ENCODE measurements at places on chromosomes 6 and 20.

DNA sequence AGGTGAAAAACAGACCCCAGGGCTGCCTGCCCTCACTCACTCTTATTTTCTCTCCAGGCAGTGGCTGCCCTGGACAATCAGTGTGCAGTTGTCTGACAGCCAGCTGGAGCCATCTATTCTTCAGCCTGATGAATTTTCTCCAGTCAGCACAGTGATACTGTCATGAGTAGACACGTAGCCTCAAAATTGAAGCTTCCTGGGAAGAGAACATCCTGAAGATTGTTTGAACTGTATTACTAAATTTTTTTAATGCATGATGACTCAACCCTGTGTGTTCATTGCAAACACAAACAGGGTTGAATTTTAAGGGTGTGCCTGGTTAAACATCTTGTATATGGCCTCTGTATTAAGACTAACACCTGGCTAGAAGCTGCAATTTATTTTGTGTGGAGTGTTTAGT, 49.8 kb upstream of the STXBP5 start:
- no peaks in the 10 kb centered on the region for H3K27me3 ChIP-seq
- H3K4me1 ChIP-seq, result peaks cover 16% of the 10 kb centered on the region
- no peak overlapping the region for H3K4me3 ChIP-seq
- peak; percentile 84 for DNase-seq
- H3K27ac ChIP-seq, result no peak overlapping the region
- no peaks in the 10 kb centered on the region for H3K36me3 ChIP-seq

GRCh38 chr6:163580311-163581030, 166.0 kb downstream of the QKI start:
- no peak overlapping the region for H3K27ac ChIP-seq
- H3K4me1 ChIP-seq, result peaks cover 17% of the 10 kb centered on the region
- no peak overlapping the region for H3K4me3 ChIP-seq

GRCh38 chr20:43680981-43681380, 14.1 kb downstream of the MYBL2 start:
- no peaks in the 10 kb centered on the region for H3K27me3 ChIP-seq
- H3K4me3 ChIP-seq, result no peak overlapping the region
- DNase-seq, result peak; percentile 55

DNA sequence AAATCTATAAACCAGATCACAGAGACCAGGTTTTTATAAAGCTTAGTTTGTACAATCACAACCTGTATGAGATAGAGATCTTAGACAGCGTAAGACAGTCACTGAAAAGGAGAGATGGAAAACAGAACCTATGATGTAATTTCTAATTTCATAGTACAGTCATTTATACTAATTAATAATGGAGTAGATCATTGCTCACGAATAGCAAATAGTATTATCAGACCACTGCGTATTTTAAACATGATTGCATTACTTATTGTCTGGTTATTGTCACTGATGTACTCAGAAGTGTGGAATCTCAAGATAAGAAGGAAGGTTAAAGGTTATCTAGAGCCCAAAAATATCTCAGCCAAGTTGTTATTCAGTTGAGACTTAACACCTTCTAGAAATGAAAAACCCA, 115.6 kb downstream of the KHDC1L start:
- no peaks in the 10 kb centered on the region for H3K27me3 ChIP-seq
- peak; percentile 7 for DNase-seq
- no peak overlapping the region for H3K27ac ChIP-seq
- no peak overlapping the region for H3K4me3 ChIP-seq

DNA sequence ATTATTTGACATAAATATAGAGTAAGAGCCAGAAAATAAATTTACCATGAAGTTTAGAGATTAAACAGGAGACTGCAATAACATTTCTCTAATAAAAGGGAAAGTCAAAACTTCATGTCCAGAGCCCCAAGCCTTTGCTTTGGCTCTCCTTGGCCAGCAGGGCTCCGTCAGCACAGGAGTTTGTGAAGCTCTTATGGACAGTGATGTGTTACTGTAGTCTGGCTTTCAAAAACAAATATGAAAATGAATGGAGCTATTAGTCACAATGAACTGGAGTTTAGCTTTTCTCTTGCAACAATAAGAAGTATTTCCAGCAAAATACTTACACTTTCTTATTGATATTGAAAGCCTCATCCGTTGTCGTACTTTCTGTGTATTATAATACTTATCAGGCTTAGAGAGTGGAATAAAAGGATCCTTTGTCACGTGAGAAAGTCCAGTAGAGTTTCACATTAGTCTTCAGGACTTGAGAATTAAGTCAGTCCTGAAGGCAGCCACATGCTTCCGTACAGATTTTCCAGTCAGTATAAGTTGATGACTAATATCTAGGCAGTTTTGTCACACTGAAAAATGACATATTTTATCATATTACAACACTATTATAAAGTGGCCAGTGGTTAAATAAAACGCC, 117.0 kb upstream of the PRL start:
- H3K36me3 ChIP-seq, result no peaks in the 10 kb centered on the region
- no peak overlapping the region for H3K4me3 ChIP-seq
- no peaks in the 10 kb centered on the region for H3K27me3 ChIP-seq
- peak; percentile 32 for DNase-seq
- no peak overlapping the region for H3K27ac ChIP-seq

GRCh38 chr6:111668410-111668809, 62.7 kb upstream of the TRAF3IP2 start:
- H3K27me3 ChIP-seq, result no peaks in the 10 kb centered on the region
- peaks cover 22% of the 10 kb centered on the region for H3K4me1 ChIP-seq
- DNase-seq, result peak; percentile 31
- H3K4me3 ChIP-seq, result no peak overlapping the region
- H3K27ac ChIP-seq, result no peak overlapping the region

DNA sequence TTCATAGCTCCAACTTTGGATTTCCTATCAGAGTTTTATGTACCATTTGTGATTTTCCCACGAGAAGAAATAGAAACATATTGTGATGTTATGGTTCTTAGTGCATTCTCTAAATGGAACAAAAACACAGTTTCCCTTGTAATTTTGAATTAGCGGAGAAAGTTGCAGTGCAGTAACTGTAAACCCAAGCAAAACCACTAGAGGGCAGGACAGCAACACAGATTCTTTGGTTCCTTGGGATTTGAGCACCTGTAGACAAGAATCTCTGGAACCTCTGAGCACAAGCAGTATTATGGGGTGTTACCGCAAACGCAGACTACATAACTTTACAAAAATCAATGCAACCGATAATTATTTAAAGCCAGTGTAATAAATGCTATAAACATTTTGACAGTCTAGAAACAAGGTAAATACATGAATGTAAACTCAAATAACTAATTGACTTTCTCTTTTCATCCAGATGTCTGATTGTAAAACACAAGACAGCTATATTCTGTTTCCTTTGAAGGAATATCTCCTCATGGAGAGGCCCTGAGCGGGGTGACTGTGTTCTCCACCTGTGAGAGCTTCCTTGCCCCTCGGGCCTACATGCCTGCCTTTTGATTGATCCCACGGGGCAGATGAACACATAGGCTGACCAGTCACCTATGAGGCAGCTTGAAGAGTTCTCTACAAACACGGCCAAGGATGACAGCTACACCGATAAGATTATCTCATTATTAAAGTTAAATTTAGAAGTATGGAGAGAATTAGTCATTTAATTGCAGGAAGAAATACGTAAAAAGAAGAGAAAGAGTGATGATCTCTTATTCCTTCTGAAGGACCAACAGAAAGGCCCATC, 67.5 kb upstream of the COL21A1 start:
- DNase-seq, result peak; percentile 57
- H3K4me3 ChIP-seq, result no peak overlapping the region
- no peaks in the 10 kb centered on the region for H3K27me3 ChIP-seq
- H3K36me3 ChIP-seq, result no peaks in the 10 kb centered on the region
- H3K27ac ChIP-seq, result no peak overlapping the region

GRCh38 chr6:65157025-65157424, 550.0 kb downstream of the EYS start:
- no peak overlapping the region for H3K27ac ChIP-seq
- no peaks in the 10 kb centered on the region for H3K27me3 ChIP-seq
- no peaks in the 10 kb centered on the region for H3K36me3 ChIP-seq
- no peak overlapping the region for H3K4me3 ChIP-seq
- H3K4me1 ChIP-seq, result no peaks in the 10 kb centered on the region

- H3K27ac ChIP-seq, result no peak overlapping the region
- no peaks in the 10 kb centered on the region for H3K27me3 ChIP-seq
- H3K4me1 ChIP-seq, result no peaks in the 10 kb centered on the region
- DNase-seq, result no peak
- no peaks in the 10 kb centered on the region for H3K36me3 ChIP-seq
- H3K4me3 ChIP-seq, result no peak overlapping the region
Measured at GRCh38 chr6:156013155-156013554, 557.5 kb upstream of the NOX3 start.

GRCh38 chr6:33359331-33359730, 32.3 kb upstream of the KIFC1 start:
- no peak for DNase-seq
- H3K4me3 ChIP-seq, result no peak overlapping the region
- H3K36me3 ChIP-seq, result no peaks in the 10 kb centered on the region
- H3K27me3 ChIP-seq, result no peaks in the 10 kb centered on the region

DNA sequence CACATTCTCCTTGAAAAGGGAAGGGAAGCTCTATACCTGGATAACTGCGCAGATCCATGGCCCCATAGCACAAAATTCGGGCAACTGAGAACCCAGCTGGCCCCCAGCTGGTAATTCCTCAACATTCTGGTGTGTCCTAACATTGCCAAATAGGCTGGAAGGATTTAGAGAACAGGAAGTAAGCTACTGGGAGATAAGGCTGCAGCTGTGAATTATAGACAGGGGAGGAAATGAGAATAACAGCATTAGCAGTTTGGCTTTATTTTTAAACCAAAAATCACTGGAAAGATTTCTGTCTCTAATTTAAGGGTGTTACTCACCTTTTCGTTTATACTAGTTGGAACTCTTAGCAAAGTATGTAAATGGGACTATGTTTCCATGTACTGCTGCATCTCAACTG, 97.2 kb downstream of the TULP4 start:
- peak; percentile 48 for DNase-seq
- no peak overlapping the region for H3K4me3 ChIP-seq
- peak overlapping the region; percentile 44 for H3K27ac ChIP-seq
- no peaks in the 10 kb centered on the region for H3K36me3 ChIP-seq
- no peaks in the 10 kb centered on the region for H3K27me3 ChIP-seq

DNA sequence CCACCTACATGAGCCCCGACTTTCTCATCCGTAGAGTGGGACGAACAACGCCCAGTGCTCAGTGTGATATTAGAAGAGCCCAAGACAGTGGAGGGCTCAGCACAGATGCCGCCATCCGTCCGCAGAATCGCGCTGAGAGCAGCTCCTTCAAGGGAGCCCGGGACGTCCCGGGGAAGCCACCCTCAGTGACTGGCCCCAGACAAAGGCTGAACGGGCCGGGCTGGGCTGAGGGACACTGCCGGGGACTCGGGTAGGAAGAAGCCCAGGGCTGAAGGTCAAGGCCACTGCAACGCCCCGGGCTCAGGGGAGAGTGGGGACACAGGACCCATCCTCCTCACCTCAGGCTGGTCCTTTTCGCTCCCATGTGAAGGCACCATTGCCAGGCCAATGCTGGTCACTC, 12.8 kb upstream of the CHRNA4 start:
- no peaks in the 10 kb centered on the region for H3K4me1 ChIP-seq
- DNase-seq, result no peak
- H3K4me3 ChIP-seq, result no peak overlapping the region

GRCh38 chr20:48186915-48187314, 401.6 kb upstream of the SULF2 start:
- 0 out of 2 replicates have a peak, but pooled peaks cover 2% of the 10 kb centered on the region for H3K27me3 ChIP-seq
- H3K4me1 ChIP-seq, result no peaks in the 10 kb centered on the region
- H3K36me3 ChIP-seq, result no peaks in the 10 kb centered on the region
- no peak overlapping the region for H3K4me3 ChIP-seq
- no peak overlapping the region for H3K27ac ChIP-seq

- H3K4me1 ChIP-seq, result peaks cover 24% of the 10 kb centered on the region
- peak overlapping the region; percentile 76 for H3K4me3 ChIP-seq
- peak; percentile 88 for DNase-seq
- peaks cover 14% of the 10 kb centered on the region for H3K36me3 ChIP-seq
Measured at GRCh38 chr20:62143957-62144825, 622 bp downstream of the SS18L1 start.

DNA sequence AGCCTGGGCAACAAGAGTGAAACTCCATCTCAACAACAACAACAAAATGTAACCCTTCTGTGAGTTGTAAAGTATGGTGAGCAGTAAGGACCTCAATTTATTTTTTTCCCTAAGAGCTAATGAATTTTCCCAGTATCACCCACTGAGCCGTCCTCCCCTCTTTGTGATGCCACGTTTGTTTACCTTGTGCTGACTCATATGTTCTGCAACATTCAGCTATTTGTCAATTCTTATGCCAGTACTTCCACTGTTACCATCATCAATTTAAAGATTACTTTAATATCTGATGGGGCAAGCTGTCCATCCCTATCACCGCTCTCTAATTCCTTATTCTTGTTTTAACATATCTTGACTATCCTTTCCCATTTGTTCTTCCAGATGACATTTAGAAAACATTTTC, 37.5 kb downstream of the MAK start:
- no peaks in the 10 kb centered on the region for H3K36me3 ChIP-seq
- H3K27me3 ChIP-seq, result no peaks in the 10 kb centered on the region
- no peak overlapping the region for H3K27ac ChIP-seq
- DNase-seq, result peak; percentile 43
- no peak overlapping the region for H3K4me3 ChIP-seq
- no peaks in the 10 kb centered on the region for H3K4me1 ChIP-seq

DNA sequence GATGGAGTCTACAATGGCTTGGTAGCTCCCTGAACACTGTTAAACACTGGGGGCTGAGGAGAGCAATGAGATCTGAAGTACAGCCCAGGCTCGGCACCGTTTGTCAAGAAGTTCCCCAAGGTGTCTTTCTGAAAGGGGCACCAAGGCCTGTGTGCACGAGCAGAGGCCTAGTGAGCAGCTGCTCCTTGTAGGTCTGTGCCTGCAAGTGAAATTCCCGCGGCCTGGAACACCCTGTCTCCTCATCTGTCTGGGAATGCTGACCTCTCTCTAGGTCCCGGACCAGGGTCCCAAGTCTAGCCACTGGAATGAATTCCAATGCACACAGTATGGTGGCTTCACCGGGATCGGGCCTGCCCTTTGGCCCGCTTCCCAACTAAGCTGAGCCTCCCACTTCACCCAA, 134.8 kb downstream of the FOXC1 start:
- no peaks in the 10 kb centered on the region for H3K36me3 ChIP-seq
- H3K4me1 ChIP-seq, result no peaks in the 10 kb centered on the region
- no peaks in the 10 kb centered on the region for H3K27me3 ChIP-seq
- no peak overlapping the region for H3K4me3 ChIP-seq
- no peak overlapping the region for H3K27ac ChIP-seq
- DNase-seq, result no peak

DNA sequence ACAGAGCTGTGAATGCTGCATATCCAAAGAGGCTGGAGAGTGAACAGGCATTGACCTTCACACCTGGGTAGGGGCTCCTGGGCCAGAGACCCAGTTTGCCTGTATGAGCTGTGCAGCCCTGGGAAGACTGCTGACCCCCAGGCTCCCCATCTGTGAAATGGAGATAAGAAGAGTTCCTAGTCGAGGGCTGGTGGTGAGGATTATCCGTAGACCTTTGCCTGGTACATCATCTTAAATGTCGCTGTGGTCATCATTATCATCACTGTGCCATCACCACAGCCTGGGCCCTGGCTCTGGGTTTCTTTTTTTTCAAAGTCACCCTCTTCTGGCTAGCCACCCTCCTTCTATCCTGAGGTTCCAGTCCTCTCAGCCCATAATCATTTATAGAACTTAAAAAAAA, 12.0 kb downstream of the AGPAT4 start:
- DNase-seq, result no peak
- peaks cover 16% of the 10 kb centered on the region for H3K4me1 ChIP-seq
- no peak overlapping the region for H3K27ac ChIP-seq
- no peaks in the 10 kb centered on the region for H3K27me3 ChIP-seq
- H3K4me3 ChIP-seq, result no peak overlapping the region

- H3K27me3 ChIP-seq, result no peaks in the 10 kb centered on the region
- no peak for DNase-seq
- H3K4me3 ChIP-seq, result no peak overlapping the region
- H3K36me3 ChIP-seq, result no peaks in the 10 kb centered on the region
Measured at GRCh38 chr6:2891768-2892170, 11.3 kb downstream of the SERPINB9 start.
